Stimulated activated CD8-positive, alpha-beta memory T cell treated with anti-CD3 and anti-CD28 coated beads, Interleukin-4, amount 100 ng/mL, for 24 hours (primary cell): ENCODE measurements at places on chromosomes 16 and 17.

DNA sequence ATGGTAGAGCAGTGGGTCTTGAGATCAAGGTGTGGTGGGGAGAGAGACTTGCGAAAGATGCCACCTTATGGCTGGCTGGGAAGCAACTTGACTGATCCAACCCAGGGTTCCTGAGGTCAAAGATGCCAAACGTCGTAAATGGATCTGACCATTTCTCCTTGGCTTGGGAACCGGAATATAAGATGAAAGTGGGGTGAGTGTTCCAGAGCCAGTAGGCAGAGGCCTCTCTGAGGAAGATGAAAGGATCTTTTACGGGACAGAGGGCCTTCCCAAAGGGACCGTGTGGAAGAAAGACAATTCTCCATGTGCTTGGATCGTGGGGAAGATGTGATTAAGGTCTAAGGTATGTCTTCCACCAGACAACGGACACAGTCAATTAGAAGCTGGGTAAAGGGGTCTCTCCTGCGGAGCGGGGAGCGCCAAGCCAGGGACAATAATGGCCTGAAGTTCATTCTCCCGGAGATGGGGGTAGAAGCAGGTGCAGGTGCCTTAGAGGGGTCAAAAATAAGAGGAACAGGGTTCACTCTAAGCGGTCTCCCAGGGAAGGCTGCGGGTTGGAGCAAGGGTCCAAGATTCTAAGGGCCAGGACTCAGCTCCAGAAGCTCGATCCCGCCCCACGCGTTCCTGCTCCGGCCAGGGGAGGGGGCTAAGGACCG lies 800 bp downstream of the FXR2 start:
- DNase-seq, result no peak

GRCh38 chr16:86993426-86994110 lies 323.6 kb downstream of the C16orf95 start:
- DNase-seq, result no peak

DNA sequence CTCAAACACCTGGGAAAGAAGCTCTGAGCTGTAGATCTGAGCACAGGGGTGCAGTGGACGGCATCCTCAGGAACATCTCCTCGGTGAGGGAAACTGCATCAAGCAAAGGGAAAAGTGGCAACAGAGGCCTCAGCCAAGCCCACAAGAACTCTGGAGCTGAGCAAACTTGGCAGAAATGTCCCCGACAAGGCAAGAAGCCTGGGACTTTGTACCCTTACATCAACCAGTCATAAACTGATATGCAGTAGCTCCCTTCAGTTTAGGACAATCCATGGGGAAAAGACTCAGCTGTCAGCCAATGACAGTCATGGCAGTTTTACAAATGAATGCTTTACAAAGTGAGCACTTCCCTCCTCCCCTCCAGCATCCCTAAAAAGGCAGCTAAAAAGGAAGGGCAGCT lies 210.0 kb upstream of the DYNLRB2 start:
- no peak for DNase-seq

GRCh38 chr16:85615014-85615851 lies 2.1 kb downstream of the GSE1 start:
- DNase-seq, result no peak

- DNase-seq, result no peak
Measured at GRCh38 chr16:69709456-69710084, 16.8 kb downstream of the NQO1 start.

DNA sequence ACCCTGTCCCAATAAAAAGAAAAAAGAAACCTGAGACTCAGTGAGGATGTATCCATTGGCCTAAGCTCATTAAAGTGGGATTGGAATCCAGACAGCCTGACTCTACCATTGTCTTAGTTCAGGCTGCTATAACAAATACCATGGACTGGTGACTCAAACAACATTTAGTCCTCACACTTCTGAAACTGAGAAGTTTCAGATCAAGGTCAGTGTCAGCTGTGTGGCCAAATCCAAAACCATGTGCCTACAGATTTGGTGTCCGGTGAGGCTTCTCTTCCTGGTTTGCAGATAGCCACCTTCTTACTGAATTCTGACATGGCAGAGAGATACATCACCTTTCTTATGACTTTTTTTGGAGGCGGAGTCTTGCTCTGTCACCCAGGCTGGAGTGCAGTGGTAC lies 53.3 kb upstream of the KDM8 start:
- DNase-seq, result no peak

- DNase-seq, result no peak
Measured at GRCh38 chr16:49630783-49631182, 225.1 kb downstream of the ZNF423 start.

DNA sequence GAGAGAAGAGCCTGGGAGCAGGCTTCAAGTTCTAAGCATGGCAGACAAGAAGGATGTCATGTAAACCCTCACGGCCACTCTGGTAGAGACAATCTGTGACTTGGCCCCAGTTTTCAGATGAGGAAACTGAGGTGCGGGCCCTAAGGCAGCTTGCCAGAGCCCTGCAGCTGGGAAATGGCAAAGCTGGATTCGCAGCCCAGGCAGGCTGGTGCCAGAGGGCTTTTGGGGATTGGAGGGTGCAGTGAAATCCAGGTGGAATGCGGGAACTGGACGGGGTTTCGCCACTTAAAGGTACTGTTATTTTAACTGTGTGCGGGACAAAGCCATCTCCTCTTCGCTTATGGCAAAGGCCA lies 477 bp upstream of the OSGIN1 start:
- DNase-seq, result no peak
